GM12891 (cell line): ENCODE measurements at places on chromosomes 12 and 14.

GRCh38 chr12:79737875-79738718 lies 47.3 kb upstream of the PAWR start:
- peak; percentile 10 for DNase-seq

- no peak for DNase-seq
Observed at GRCh38 chr12:108346727-108347710, 7.9 kb upstream of the CMKLR1 start.

- no peak for DNase-seq
Observed at GRCh38 chr12:57003395-57003794, 3.0 kb downstream of the ZBTB39 start.

GRCh38 chr12:3759878-3760277 lies 7.0 kb upstream of the CRACR2A start:
- no peak for DNase-seq

- DNase-seq, result no peak
Observed at GRCh38 chr12:79454338-79454843, 236.4 kb downstream of the PAWR start.

DNA sequence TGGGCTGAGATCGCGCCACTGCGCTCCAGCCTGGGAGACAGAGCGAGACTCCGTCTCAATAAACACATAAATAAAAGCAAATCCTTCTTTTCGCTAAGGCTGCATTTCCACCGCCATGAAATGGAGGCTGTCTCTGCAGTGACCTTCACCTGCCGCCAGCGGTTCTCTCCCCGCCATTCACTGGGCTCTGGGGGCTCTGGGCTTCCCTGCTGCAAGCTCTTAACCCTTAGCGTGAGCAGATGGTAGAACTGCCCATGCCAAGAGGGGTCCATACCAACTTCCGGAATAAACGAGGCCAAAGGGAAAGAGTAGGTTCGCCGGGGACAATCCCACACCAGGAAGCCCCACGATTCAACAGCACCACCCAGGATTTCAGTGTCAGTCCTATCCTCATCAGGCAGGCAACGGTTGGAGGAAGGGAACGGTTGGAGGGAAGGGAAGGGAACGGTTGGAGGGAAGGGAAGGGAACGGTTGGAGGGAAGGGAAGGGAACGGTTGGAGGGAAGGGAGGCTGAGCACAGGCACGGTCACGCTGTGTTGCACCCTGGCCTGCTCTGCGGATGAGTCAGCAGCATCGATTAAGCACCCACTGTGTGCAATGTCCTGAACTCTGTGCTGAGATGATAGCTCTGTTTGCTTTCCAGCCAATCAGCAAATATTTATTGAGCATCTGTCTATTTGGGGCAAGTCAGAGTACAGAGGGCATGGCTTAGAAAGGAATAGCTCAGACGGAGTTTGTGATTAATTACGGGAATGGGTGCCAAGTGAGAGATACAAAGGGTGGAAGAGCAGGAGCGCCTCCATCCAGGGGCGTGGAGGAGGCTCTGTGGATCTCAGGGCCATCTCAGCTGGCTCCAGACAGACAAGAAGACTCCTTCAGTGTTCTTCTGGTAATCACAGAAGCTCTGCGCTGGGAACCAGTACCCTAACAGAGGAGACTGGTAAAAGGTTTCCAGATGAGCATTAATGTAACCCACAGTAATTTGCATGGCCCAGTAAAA lies 77.9 kb downstream of the NINJ2 start:
- DNase-seq, result no peak

- DNase-seq, result no peak
Observed at GRCh38 chr14:95359994-95360826, 40.5 kb upstream of the CLMN start.

GRCh38 chr12:100672075-100672592 lies 98.7 kb downstream of the GAS2L3 start:
- DNase-seq, result peak; percentile 23

DNA sequence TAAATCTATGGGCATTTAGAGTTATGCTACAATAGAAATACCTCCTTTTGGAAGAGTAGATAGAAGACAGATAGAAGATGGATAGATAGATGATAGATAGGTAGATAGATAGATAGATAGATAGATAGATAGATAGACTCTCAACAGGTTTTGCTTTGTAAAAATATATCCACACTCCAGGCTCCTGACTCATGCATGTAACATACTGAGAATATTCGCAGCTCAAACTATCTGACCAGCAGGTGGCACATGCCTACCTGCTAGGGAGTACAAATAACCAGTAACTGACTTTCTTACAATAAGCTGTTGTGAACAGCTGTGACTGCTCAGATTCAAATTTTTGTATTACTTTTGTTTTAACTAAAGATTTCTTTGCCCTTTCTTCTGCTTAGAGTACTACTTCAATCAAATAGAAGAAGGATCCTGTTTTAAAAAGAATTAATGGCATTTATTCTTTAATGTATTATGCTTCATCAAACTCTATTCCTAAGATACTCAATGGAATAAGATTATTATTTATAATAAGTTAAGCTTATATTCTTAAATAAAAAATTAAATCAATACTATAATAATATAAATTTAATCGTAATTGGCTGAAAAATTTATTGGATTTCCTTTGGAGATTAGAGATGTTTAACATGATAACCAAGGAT lies 15.8 kb upstream of the CPNE8 start:
- no peak for DNase-seq

DNA sequence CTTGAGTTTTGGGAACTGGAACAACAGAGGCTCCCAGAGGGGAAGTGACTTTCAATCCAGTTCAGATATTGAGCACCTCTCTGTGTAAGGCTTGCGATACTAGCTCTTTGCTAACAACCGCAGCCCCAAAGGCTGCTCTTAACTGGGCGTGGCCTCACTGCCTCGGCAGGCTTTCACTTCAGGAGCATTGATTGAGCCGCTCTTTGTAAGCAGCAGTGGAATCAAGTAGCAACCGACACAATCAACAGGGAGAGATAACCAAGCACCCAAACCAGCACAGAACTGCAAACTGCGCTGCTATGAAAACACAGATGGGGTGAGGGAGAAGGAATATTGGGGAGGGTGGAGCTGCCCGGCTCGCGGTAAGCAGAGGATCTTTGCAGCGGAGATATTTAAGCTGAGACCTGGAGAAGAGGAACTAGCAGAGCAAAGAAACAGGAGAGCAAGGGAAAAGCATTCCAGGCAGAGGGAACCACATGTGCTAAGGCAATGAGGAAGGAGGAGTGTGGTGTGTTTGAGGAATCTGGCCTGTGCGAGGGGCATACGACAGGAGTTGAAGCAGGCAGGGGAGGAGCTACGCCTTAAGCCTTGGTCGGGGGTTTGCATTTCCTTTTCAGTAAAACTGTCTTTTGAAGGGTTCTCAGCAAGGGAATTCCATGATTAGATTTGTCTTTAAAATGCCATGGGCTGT lies 17.3 kb upstream of the YY1 start:
- no peak for DNase-seq
